ENCODE measurements at places on chromosomes 6 and 20. TPM values are rescaled to one million over a fixed set of nuclear protein-coding genes. Genes with fewer than 3 reads are reported as not detected.
A peak's percentile ranks its signal among the peaks of the same experiment; 100 is the strongest.

Gene GFOD1
- 3.3 TPM for polyA plus RNA-seq

Gene BMP7
- polyA plus RNA-seq: 1.2 TPM

- peak overlapping the region; percentile 83 for H3K4me3 ChIP-seq
- no peak for DNase-seq
- H3K27ac ChIP-seq: peak overlapping the region; percentile 98
Observed at GRCh38 chr20:36051318-36052116, 83.1 kb downstream of the CNBD2 start.

DNA sequence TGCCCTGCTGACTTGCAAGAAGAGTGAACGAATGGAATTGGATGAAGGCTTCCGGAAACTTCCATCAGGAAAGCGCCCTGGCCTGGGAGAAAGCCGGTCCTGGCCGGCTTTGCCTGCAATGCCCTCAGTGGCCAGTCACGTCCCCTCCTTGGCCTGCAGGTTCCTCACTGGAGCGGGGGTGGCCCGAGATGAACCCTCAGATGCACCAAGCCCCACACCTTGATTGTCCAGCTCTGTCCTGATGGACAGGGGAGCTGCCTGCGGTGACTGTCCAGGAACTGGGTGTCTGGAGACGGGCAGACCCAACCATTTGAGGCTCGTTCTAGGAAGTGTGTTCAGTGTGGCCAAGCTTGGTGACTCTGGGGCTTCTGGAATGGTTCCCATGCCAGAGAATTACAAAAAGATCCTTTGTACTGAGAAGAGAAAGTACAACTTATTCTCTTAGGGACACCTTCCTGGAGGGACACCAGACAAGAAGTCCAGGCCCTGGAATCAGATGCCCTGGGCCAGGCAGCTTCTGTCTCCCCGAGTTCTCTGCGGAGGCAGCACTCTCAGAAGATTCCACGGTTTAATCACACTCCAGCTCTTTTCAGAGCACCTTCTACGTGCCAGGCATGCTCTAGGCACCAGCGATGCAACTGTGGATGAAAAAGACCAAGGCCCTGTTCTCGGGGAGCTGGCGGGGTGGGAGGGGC is 17.1 kb upstream of the SULF2 start:
- no peak overlapping the region for H3K4me3 ChIP-seq
- H3K4me1 ChIP-seq: no peaks in the 10 kb centered on the region
- no peak overlapping the region for H3K27ac ChIP-seq
- peaks cover 6% of the 10 kb centered on the region for H3K27me3 ChIP-seq
- no peak for DNase-seq

DNA sequence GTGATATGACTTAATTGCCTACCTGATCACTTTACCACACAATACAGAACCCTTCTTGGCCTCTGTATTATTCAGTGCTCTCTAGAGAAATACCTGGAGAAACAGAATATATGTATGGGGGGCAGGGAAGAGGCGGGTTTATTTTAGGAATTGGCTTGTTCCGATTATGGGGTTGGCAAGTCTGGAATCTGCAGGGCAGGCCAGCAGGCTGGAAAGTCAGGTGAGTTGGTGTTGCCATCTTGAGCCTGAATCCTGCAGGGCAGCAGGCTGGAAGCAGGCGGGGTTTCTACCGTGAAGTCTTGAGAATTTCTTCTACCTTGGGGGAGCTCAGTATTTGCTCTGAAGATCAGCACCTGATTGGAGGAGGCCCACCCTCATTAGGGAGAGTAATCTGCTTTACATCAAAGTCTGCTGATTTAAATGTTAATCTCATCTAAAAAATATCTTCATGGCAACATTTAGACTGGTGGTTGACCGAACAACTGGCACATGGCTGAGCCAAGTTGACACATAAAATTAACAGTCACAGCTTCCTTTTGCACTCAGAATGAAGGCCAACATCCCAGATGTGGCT is 193.9 kb downstream of the ZDHHC14 start:
- no peak overlapping the region for H3K27ac ChIP-seq
- H3K36me3 ChIP-seq: no peaks in the 10 kb centered on the region
- H3K4me3 ChIP-seq: no peak overlapping the region
- H3K4me1 ChIP-seq: no peaks in the 10 kb centered on the region

DNA sequence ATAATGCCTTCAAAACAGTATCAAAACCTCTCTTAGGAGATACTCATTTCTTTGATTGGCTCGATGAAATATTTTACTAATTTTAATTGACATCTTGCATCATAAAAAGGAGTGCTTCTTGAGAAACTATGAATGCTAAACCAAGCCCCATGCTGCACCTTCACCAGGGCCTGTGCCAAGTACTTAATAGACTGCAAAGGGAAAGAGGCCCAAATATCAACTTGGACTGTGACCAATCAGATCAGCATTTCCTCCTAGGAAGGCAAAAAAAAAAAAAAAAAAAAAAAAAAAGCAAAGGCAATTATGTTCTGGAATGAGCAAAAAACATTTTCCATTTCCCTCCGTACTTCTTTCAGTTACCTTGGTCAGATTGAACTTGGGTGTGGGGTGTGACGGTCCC is 253.0 kb upstream of the SOX4 start:
- H3K27me3 ChIP-seq: no peaks in the 10 kb centered on the region
- H3K27ac ChIP-seq: no peak overlapping the region
- H3K36me3 ChIP-seq: no peaks in the 10 kb centered on the region
- no peak overlapping the region for H3K4me3 ChIP-seq

GRCh38 chr6:150142097-150142669 is 661 bp upstream of the PPP1R14C start:
- H3K4me3 ChIP-seq: no peak overlapping the region
- peaks cover 48% of the 10 kb centered on the region for H3K27me3 ChIP-seq
- no peak overlapping the region for H3K27ac ChIP-seq
- H3K36me3 ChIP-seq: no peaks in the 10 kb centered on the region
- no peak for DNase-seq

DNA sequence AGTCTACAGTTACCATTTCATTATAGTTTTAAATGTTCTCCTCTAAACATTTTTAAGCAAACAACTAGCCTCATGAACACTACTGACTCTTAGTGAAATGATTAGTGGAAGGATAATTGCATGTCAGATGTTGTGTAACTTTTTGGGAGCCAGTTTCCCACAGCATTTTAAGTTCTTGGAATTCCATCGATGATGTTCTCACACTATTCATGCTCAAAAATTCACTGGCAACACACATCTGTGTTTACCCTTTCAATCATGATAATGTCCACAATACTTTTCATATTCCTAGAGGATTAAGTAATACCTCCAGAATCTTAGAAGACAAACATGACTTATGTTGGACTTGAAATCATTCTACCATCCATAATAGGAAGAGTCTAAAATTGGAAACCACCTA is 678.1 kb upstream of the ID4 start:
- H3K4me3 ChIP-seq: no peak overlapping the region
- no peaks in the 10 kb centered on the region for H3K36me3 ChIP-seq
- H3K4me1 ChIP-seq: no peaks in the 10 kb centered on the region
- no peaks in the 10 kb centered on the region for H3K27me3 ChIP-seq

DNA sequence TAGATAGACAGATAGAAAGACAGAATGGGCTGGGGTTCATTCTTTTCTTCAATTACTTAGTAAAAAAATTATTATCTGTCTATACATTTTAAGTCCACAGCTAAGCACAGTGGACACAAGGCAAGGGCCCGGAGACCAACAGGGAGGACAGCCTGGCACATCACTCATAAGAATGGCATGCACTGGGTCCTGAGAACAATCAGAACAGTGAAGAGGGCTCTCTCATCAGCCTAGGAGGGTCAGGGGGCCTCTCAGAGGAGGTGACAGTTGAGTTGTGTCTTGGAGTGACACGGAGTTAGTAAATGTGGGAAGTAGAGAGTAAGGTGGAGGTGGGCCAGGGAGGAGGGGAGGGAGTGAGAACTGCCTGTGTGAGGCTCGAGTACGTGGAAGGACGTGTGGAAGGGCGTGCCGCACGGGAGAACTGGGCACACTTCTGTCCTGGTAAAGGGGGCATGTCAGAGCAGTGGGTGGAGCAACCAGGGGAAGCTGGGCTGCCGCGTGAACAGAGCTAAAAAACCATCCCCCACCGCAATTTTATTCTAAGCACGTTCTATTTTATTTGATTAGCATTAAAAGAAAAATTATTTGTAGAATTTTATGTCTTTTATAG is 45.1 kb upstream of the DSP start:
- DNase-seq: no peak
- H3K4me3 ChIP-seq: no peak overlapping the region
- peaks cover 5% of the 10 kb centered on the region for H3K27me3 ChIP-seq
- H3K4me1 ChIP-seq: no peaks in the 10 kb centered on the region

Gene CST7
- 2.2 TPM for polyA plus RNA-seq

- H3K27me3 ChIP-seq: no peaks in the 10 kb centered on the region
- DNase-seq: no peak
- H3K27ac ChIP-seq: peak overlapping the region; percentile 81
Observed at GRCh38 chr20:4814696-4815252, 93.1 kb downstream of the PRND start.

DNA sequence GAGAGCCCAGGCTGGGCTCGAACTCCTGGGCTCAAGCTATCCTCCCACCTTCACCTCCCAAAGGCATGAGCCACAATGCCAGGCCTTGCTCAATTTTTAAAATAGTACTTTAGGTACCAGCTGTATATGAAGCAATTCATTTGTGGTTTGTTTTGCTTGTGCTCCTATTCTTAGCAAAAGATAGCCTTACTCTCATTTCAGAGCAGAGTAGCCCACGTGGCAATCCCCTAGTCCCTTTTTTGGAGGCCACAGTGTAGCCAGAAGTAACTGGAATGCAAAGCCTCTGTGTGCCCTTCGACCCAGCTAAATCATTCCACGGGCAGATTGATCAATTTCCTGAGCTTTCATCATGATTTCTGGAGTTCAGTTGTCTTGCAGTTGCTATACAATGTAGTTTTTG is 372.2 kb downstream of the NRN1 start:
- no peaks in the 10 kb centered on the region for H3K27me3 ChIP-seq
- H3K27ac ChIP-seq: no peak overlapping the region
- no peak for DNase-seq
- no peak overlapping the region for H3K4me3 ChIP-seq

Gene RPL10A
- 733 TPM for polyA plus RNA-seq

Gene FGD2
- polyA plus RNA-seq: 6.9 TPM

- no peak overlapping the region for H3K27ac ChIP-seq
- no peaks in the 10 kb centered on the region for H3K4me1 ChIP-seq
- DNase-seq: no peak
- H3K4me3 ChIP-seq: no peak overlapping the region
- no peaks in the 10 kb centered on the region for H3K36me3 ChIP-seq
Observed at GRCh38 chr6:20706939-20707485, 172.8 kb downstream of the CDKAL1 start.

Gene FRMD1
- polyA plus RNA-seq: 0.32 TPM

Gene SYTL3
- polyA plus RNA-seq: 1.5 TPM

GRCh38 chr6:114218437-114219340 is 124.1 kb downstream of the HS3ST5 start:
- no peaks in the 10 kb centered on the region for H3K4me1 ChIP-seq
- no peak overlapping the region for H3K4me3 ChIP-seq
- H3K36me3 ChIP-seq: no peaks in the 10 kb centered on the region
- no peak for DNase-seq
- no peak overlapping the region for H3K27ac ChIP-seq

Gene TMEM14C
- 196 TPM for polyA plus RNA-seq

Gene HAO1
- polyA plus RNA-seq: not detected

- DNase-seq: no peak
- H3K4me3 ChIP-seq: no peak overlapping the region
- H3K4me1 ChIP-seq: no peaks in the 10 kb centered on the region
- H3K27ac ChIP-seq: no peak overlapping the region
Observed at GRCh38 chr20:8490076-8490830, 358.2 kb downstream of the PLCB1 start.

DNA sequence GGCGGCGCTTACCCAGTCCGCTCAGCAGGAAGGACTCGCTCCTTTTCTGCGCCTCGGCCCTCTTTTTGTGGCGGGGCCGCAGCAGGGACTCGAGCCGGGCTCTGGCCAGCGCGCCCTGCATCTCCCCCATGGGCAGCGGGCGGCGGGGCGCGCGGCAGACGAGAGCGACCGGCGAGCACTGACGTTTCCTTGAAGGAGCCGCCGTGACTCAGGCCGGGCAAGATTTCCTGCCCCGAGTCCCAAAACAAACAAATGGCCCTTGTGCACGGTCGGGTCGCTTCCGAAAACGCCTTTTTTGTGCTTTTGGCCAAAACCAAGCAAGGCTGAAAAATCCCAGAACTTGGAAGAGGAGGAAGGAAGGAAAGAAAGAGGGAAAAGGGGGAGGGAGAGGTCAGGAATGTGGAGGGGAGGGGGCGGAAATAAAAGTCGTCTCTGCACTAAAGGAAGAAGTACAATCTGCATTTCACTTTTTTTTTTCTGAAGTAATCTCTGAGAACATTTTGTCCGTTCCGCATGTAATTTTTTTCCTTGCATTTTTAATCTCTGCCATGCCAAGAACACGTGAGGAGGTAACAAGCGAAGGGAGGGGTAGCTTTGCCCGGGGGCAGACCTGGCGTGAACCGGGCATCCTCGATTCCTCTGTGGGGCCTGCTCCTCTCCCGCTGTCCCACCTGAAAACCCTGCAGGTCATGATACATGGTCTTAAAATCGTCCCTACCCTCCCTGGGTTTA is 123.3 kb upstream of the SLC2A12 start:
- H3K36me3 ChIP-seq: peaks cover 29% of the 10 kb centered on the region
- H3K27ac ChIP-seq: peak overlapping the region; percentile 98
- H3K27me3 ChIP-seq: no peaks in the 10 kb centered on the region
- peak overlapping the region; percentile 61 for H3K4me3 ChIP-seq
- peaks cover 16% of the 10 kb centered on the region for H3K4me1 ChIP-seq
- DNase-seq: peak; percentile 88

Gene SLC24A3
- polyA plus RNA-seq: 7.1 TPM

Gene SAPCD1
- polyA plus RNA-seq: 0.75 TPM

Gene CTCFL
- not detected for polyA plus RNA-seq

GRCh38 chr6:96465321-96465903 is 56.2 kb upstream of the UFL1 start:
- no peaks in the 10 kb centered on the region for H3K4me1 ChIP-seq
- H3K4me3 ChIP-seq: no peak overlapping the region
- no peaks in the 10 kb centered on the region for H3K36me3 ChIP-seq
- H3K27me3 ChIP-seq: no peaks in the 10 kb centered on the region

Gene SLC35A1
- 27.2 TPM for polyA plus RNA-seq

All from adrenal gland (tissue), 19 donors.